ENCODE measurements at places on chromosomes 12 and 14.

DNA sequence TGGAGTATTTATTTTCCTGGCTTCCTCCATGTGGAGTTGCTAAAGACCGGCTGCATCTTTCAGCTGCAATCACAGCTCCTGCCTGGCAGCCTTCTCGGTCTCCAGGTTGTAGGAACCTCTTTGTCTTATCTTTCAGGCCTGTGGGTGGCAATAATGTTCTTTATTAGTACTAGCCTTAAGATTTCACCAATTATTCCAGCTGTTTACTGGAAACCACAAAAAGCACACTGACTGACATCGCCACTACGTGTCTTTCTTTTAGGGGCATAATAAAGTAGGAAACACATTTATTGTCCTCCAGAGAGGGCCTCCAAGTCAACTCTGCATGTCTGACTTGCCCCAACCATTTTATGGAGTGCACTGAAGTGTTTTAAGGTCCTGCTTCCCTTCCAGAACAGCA is 1116.5 kb upstream of the TMEM132C start:
- DNase-seq: no peak

DNA sequence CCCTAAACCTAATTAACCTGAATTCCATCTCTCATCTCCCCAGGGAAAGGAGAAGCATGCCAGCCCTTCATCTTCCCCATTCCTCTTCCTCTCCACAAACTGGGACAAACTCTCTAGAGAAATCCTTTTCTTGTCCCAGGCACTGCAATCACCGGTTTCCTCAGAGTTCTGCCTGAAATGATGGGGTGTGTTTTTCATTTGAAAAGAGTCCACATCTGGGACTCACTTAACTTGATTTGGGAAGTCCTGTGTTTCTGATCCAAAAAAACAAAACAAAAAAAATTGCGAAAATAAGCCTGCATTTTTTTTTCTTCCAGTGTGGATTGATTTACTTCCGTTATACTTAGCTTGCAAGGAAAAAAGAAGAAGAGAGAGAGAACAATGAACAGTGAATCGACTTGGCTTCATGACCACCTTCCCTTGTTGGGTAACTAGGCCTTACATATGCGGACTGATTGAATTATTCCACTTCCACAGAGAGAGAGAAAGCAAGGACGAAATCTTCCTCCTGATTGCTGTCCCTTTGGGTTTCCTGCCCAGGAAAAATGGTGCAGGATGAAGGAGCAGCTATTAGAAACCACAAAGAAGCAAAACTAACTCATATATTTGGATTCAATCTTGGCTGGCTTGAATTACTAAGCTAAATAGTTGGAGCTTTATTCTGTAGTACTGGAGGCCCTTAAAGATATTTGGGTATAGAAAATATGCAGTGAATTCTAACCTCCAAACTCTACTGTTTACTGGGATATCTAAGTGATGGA is 506.2 kb upstream of the TBX3 start:
- no peak for DNase-seq

GRCh38 chr14:100762901-100763300 is 36.2 kb downstream of the DLK1 start:
- no peak for DNase-seq

DNA sequence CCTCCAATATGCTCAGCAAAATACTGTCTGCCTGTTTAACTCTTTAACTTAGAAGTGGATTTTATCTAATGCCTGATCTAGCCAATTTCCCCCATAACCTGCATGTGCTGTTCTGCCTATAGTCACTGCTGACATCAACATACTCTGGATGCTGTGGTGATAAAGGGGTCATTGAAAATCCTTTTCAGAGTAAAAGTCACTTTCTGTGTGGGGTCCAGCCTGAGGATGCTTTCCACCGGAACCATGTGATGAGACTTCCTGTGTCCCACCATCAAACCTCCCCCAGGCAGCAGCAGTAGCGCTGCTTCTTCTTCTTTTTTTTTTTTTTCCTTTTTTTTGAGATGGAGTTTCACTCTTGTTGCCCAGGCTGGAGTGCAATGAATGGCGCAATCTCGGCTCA is 607.0 kb downstream of the BCL11B start:
- no peak for DNase-seq

GRCh38 chr12:58877243-58877743 is 43.0 kb downstream of the LRIG3 start:
- DNase-seq: no peak

- no peak for DNase-seq
Measured at GRCh38 chr14:96470331-96470730, 31.9 kb upstream of the PAPOLA start.
